ENCODE measurements at places on chromosomes 2 and 18. TPM values are rescaled to one million over a fixed set of nuclear protein-coding genes. Genes with fewer than 3 reads are reported as not detected.

- DNase-seq: no peak
Observed at GRCh38 chr2:221425891-221426290, 146.2 kb downstream of the EPHA4 start.

- no peak for DNase-seq
Observed at GRCh38 chr2:217070611-217071010, 210.7 kb upstream of the TNP1 start.

- DNase-seq: no peak
Observed at GRCh38 chr2:78263571-78263970, 741.4 kb upstream of the LRRTM4 start.

- no peak for DNase-seq
Observed at GRCh38 chr2:17519486-17519885, 1.2 kb upstream of the RAD51AP2 start.

- DNase-seq: no peak
Observed at GRCh38 chr18:58046794-58047555, 2.9 kb downstream of the NEDD4L start.

DNA sequence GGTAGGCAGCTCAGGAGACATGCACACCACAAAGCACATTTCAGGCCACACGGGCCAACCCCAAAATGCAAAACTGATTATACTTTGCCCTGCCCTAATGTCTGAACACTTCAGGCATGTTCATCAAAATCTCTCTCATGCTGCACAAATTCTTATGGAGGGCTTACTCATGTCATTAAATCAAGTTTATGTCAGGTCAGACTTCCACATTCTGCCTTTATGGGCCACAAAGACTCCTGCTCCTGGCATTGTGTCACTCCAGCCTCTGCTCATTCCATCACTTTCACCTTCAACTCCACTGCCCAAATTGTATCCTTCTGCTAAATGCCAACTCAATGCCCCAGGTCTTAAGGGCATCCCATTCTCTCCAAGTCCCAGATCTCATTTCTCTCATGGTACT, 9.2 kb downstream of the UXS1 start:
- DNase-seq: no peak

DNA sequence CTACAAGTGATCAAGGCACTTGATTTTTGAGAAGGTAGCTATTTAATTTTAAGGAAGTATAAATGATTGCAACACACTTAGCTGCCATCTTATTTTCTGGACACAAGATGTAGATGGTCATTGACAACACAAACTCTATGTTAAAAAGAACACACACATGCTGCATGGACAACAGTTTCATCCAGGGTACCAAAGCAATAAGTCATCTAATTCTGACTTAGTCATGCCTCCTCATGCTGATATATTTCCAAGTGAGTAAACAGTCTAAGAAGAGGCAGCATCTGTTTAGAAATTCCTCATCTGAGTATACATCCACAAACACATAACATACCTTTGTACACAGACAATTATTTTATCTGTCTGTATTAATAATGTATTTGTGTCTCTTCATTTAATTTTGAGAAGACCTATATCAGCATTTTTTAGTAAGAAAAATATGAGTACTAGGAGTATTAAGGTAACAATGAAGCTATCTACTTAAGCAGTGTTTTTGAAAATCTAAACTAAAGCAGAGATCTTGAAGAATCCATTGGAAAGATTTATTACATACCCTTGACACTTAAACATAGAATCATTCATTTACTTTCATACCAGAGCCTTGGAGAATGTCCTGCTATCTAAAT, 84.9 kb downstream of the SCN1A start:
- no peak for DNase-seq

DNA sequence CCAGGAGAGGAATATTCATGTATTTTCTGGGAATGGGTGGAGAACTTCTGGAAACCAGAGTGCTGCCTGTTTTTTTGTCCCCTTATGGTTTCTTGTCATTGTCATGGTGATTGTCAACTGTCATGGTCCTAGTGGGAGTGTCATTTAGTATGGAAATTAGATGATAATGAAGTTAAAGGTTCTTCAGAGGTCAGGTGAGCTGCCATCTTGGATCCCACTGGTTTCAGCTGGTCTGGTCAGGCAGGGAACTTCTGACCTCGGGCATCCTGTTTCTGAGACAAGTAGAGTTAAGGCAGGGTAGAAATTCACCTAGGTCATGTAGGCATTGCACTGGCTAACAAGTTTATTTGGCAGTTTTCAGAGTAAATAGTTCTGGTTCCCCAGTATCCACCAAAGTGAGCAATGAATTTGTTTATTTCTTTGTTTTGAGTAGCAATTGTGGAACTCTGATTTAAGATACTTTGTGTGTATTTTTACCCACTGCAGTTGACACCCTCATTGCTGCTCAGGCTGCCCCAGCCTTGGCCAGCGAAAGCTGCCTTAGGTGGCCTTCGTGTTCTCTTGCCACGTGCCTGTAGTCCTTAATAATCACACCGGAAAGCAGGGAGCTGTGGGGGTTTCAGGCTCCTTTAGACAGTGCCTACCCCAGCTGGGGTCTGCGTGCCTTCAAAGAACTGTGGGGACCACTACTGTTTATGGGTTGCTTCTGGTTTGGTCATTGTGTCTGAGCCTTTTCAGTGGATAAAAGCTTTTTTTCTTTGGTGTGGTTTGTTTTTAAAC, 48.7 kb downstream of the NCK2 start:
- no peak for DNase-seq

DNA sequence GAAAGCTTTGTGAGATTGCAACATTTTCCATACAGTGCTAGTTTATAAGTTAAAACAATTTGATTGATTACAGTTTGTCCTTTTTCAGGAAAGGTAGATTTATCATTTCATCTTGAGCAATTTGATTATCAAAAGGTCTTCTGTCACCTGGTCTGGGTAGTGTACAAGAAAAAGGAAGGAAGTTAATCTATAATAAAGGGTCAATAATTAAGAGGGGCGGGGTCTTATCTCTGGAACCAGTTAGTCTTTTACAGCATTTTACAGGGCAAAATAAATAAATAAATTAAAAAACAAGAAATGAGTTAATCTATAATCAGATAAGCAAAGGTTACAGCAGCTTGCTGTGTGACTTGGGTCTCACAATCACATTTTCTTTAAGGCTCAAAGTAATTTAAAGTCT, 277.8 kb upstream of the GYPC start:
- no peak for DNase-seq

- no peak for DNase-seq
Observed at GRCh38 chr2:44335806-44336538, 25.3 kb downstream of the PREPL start.

DNA sequence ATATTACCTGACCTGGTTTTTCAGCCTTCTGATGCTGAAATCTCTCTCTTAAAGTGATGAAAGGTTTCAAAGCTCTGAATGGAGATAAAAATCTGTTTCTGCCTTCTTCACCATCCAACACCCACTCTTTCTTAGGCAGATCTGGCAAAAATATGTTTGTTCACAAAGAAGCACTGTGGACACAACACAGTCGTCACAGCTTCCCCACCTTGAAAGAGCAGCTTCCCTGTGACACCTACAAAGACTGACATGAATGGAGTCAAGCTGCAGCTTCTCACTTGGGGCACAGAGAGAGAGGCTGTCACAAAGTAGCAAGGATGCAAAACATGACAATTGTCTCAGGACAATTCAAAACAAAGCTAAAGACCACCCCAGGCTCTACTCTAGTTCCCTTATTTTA, 86.5 kb downstream of the ICOS start:
- DNase-seq: no peak

DNA sequence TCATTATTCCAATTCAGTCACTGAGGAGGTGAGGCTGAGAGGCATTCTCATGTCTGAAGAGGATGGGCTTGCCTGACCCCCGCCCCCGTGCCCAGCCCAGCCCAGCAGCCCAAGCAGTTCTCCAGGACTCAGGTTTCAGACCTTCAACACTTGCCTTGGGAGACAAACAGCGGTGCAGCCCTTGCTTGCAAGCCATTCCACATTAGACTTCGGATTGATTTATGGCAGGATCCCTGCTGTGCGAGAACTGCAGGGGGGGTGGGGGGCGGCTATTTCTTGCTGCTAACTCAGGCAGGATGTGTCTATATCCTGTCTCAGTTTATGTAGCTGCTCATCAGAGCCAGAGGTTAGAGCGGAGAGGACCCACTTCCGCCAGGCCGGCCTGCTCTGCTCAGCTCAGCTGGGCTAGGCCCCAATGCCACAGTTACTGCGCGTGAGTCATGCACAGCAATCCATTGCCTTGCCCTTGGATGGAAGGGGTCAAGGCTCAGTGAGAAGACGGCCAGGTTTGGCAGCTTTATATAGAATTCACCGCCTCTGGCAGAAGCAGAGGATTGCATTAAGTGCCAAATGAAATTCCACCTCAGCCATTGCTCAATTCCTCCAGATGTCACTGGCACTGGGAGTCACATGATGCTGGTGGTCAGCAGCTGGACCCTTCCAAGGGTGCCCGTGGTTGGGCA, 1.8 kb downstream of the GYPC start:
- DNase-seq: peak; percentile 84

MAT2A gene
- 183 TPM for total RNA-seq

ASPRV1 gene
- total RNA-seq: 1.9 TPM

TRIM54 gene
- not detected for total RNA-seq

CRACDL gene
- total RNA-seq: 17.8 TPM

BMP10 gene
- total RNA-seq: 0.24 TPM

Measured in lower lobe of right lung (tissue), 2 donors.